ENCODE measurements at places on chromosomes 2 and 18. TPM values are rescaled to one million over a fixed set of nuclear protein-coding genes. Genes with fewer than 3 reads are reported as not detected.

DNA sequence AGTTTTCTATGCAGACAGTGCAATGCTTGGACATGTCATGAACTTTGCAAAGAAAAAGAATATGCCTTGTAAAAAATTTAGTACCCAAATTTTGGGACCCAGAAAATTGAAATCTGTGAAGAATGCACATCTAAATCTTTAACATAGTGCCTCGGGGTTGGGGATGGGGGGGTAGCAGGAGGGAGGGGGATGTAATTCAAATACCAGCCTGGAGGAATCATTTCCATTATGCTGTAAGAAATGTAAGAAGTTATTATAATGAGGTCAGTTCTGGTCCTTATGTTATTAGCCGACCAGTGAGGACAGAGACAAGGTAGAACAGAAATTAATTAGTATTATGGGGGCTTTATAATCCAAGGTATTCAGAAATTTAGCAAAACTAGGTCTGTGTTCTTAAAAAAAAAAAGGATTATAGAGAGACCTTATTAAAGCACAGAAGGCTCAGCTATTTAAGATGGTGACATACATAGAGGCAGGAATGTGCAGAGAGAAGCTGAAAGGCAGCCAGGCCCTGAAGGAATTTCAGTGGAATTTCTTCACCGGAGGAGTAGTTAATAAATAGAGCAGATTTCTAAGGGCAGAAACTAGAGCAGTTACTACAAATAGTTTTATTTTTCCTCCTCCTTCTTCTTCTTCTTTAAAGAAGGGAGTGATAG, 89.0 kb upstream of the RBMS1 start:
- DNase-seq, result peak; percentile 72

DNA sequence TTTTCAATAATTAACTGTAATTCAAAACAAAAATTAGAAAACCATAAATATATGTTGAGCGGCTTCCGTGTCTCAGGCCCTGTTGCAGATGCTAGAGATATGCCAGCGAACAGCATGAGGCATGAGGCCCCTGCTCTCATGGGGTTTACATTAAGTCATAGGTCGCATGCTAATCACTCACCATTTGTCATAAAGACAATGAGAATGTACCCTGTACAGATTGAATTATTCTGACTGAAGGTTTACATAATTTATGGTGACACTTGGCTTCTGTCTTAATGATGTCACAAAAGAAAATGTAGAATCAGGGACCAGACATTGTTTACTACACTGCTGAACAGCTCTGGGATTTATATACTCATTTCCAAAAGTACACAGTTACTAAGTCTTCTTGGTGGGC, 5.9 kb upstream of the VAPA start:
- no peak for DNase-seq

DNA sequence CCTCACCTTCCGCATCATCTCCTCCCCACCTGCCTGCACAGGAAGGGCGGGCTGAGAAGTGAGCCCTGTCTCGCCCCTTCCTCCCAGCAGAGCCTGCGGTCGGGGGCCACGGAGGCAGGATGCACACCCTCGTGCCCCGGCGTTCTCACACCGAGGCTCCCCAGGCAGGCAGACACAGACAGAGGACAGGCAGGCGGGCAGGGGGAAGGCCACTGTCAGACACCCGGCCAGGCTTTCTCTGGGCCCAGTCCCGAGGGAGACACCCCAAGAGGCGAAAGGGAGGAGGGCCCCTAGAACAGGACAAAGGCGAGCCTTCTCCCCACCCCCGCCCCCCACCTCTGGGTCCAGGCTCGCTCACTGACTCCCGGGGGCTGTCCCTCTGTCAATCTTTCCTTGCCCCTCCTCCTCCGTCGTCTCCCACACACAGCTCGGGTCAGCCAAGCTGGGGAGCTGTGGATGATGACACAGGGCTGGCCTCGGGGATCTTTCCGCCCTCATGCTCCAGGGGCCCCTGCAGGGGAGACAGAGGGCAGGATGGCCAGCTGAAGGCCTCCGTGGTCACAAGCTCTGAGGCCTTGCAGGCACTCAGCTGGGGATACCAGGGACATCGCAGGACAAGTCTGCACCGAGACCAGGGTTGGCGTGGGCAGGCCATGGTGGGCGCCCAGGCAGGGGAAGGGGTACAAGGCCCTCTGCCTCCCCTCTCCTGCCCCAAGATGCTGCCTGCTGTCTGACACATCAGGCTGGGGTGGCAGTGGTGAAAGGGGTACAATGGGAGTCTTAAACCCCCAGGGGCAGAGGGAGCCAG, 24.9 kb downstream of the BIN1 start:
- DNase-seq, result peak; percentile 71

DNA sequence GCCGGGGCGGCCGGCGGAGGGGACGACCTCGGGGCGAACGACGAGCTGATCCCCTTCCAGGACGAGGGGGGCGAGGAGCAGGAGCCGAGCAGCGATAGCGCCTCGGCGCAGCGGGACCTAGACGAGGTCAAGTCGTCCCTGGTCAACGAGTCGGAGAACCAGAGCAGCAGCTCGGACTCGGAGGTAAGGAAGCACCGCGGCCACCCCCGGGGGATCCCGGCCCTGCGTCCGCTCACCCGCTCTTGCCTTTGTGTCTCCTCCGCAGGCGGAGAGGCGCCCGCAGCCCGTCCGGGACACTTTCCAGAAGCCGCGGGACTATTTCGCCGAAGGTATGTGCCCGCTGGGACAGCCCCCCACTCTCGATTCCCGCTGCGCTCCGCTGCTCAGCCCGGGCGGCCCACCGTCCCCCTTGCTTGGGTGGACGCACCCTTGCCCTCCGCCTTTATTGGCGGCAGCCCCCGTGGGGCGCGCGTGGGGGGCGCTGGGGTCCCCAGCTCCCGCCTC, 611 bp downstream of the TCF7L1 start:
- peak; percentile 46 for DNase-seq

DNA sequence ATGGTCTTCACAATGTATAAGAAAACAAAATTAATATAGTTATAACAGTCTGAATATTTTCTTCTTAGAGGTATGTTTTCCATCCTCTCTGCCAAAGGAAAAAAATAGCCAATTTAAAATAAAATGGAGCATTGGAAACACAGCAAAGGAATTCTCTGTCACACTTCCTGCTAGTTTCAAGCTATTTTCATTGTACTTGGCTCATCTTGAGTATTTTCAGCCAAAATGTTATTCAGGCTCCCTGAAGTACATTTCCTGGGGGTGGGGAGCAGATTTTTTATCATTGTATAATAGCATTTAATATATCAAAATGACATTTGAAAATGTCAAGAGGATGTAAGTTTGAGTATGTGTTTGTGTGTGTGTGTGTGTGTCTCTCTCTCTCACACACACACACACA, 463.6 kb upstream of the REG3G start:
- no peak for DNase-seq

GRCh38 chr2:231199219-231199618, 788 bp downstream of the ARMC9 start:
- peak; percentile 62 for DNase-seq

DNA sequence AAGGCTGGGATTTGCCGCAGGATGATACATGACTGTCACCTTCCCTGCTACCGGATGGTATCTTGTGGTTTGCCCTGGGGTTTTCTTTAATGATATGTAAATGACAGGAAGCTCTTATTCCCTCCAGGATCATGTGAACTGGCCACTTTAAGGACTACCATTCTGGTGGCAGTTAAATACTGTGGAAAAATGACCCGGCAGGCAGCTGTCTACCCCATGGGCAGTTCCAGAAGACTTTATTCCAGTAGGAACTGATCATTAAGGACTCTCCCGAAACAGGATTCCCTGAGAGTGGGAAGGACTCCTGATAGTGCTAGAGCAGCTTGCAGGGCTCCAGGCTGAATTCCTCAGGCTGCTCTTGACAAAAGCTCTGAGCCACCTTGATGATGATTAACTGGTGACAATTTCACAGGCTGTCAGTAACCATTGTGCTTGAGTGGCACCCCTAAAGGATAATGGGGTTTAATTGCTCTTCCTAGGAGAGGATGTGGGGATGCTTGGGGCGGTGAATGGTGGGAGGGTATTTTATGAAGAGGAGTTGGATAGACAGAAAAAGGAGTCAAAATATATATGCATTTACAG, 212.0 kb downstream of the CPS1 start:
- no peak for DNase-seq

GRCh38 chr18:52979892-52980291, 639.9 kb downstream of the DCC start:
- DNase-seq, result no peak

DNA sequence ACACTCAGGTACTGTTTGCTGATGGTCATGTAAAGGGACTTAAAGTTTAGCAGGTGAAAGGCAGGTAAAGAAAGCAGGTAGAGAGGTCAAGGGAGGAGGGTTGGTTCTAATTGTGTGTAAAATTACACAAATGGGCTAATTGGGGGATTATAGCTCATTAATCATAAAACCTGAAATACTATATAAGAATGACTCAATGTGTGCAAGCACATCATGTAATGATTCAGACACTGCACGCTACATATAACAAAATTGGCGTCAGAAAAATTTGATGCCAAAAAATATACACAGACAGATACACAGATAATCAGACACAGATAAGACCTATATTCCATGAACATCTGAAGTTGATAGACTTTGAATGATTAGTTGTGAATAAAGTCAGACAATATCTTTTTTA, 120.7 kb upstream of the LMAN1 start:
- DNase-seq, result no peak

Gene PID1
- total RNA-seq, result 16.4 TPM

Gene ESPNL
- 4.2 TPM for total RNA-seq

Gene CXCR1
- not detected for total RNA-seq

Gene ANKRD30B
- total RNA-seq, result 1.9 TPM

Gene CFAP65
- not detected for total RNA-seq

All from fibroblast of villous mesenchyme (primary cell).